ENCODE measurements at places on chromosomes 3 and 15. TPM values are rescaled to one million over a fixed set of nuclear protein-coding genes. Genes with fewer than 3 reads are reported as not detected.

The RYR3 gene
- total RNA-seq = not detected

The RAD51 gene
- 12.8 TPM for total RNA-seq

The CACNA2D3 gene
- not detected for total RNA-seq

The CD96 gene
- not detected for total RNA-seq

The RTP1 gene
- total RNA-seq = not detected

All from Calu3 (cell line).